Central memory CD4-positive, alpha-beta T cell (primary cell): ENCODE measurements at places on chromosomes 5 and 9.

GRCh38 chr9:24118190-24118589, 292.1 kb upstream of the ELAVL2 start:
- DNase-seq = no peak

DNA sequence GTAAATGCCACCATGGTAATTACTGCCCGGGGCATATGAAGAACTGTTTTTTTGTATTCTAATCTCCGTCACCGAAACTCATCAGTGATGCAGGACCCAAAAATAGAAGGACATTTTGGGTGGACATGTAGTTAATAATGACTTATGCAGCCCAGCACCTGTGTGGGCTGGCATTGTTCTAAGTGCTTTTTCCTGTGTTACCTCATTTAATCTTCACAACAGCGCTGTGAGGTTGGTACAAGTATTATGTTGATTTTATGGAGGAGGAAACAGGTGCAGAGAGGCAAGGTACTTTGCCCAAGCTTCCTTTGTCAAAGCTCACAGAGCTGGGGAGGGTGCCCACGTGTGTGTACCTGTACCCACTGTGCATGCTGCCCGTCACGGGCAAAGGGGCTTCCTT, 58.4 kb downstream of the DAPK1 start:
- no peak for DNase-seq

- DNase-seq = no peak
Observed at GRCh38 chr9:69945671-69946141, 97.9 kb upstream of the MAMDC2 start.

GRCh38 chr5:39846144-39846543, 421.4 kb upstream of the DAB2 start:
- no peak for DNase-seq

- DNase-seq = no peak
Observed at GRCh38 chr5:157175071-157175612, 5.5 kb upstream of the ITK start.

GRCh38 chr9:135490980-135491464, 9.5 kb upstream of the MRPS2 start:
- DNase-seq = no peak

- DNase-seq = peak; percentile 67
Observed at GRCh38 chr5:119287547-119288111, 68.2 kb upstream of the TNFAIP8 start.
